ENCODE measurements at places on chromosomes 4 and X.

- DNase-seq = no peak
Measured at GRCh38 chrX:10146346-10146745, 10.4 kb upstream of the CLCN4 start.

DNA sequence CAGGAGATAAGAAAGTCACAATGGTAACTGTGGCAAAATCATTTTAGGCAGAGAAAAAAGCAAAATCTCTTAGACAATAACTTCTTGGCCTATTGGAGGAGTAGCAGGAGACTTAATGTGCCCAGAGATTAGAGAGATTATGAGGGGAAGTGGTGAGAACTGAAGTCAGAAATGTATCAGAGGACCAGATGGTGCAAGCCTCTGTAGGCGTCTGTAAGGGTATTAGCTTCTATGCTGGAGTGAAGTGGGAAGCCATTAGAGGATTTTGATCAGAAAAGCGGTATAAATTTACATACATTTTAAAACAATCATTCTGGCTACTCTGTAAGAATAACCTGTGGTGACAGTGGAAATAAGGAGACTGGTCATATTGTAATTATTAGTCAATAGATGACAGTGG, 236.7 kb downstream of the FAT4 start:
- no peak for DNase-seq

DNA sequence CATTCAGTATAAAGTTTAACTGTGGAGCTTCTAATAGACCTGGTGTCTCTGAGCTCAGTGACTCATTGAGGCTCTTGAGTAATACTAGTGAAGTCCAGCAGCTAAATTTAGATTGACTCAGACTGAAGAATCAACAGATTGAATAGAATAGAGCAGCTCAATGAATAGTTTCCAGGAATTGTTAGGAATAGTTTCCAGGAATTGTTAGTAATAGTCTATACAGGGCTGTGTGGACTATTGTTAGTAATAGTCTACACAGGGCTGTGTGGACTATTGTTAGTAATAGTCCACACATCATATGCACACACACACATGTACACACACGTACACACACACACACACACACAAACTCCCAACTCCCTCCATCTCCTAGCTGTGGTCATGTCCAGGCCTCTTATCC, 3.0 kb downstream of the GIMD1 start:
- peak; percentile 71 for DNase-seq

GRCh38 chr4:75886104-75886503, 16.1 kb downstream of the PPEF2 start:
- no peak for DNase-seq

- no peak for DNase-seq
Measured at GRCh38 chrX:31860686-31861085, 788.8 kb upstream of the FTHL17 start.

- no peak for DNase-seq
Measured at GRCh38 chr4:112939901-112940300, 109.6 kb upstream of the ANK2 start.

GRCh38 chrX:55187281-55187680, 32.9 kb upstream of the PAGE5 start:
- no peak for DNase-seq

- no peak for DNase-seq
Measured at GRCh38 chr4:30760551-30760950, 40.4 kb downstream of the PCDH7 start.

DNA sequence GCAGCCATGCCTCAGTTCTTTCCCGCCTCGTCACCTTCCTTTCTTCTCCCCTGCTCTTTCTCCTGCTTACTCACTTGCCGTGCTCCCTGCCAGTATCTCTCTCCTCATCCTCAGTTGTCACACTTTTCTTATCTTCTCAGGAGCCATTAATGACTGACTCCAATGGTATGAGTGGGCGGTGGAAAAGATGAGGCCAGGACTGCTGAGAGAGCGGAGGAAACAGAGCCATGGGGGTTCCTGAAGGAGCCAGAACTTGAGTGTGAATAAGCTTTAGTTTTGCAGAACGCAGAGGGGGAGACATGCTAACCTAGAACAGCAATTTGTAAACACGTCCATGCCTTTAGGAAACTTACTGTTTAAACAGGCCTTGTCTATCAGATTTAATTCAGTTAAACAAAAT, 126.5 kb downstream of the CHIC2 start:
- peak; percentile 61 for DNase-seq
